ENCODE measurements at places on chromosomes 2 and 18. TPM values are rescaled to one million over a fixed set of nuclear protein-coding genes. Genes with fewer than 3 reads are reported as not detected.

DNA sequence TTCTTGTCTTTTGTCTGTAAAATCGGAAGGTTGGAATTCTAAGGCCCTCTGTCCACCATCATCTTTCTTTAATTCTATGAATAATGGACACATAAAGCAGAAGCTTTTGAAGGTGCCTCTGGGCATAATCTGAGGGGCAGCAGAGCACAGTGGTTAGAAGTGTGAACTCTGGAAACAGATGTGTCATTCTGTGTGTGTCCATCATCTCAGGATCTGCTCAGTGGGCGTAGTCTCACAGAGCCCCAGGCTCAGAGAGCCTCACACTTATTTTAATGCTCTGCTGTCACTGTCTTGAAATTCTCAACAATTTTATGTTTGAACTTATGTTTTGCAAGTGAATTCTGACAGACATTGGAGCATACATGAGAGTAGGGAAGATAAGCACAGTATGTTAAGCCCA is 31.0 kb upstream of the CCDC93 start:
- no peak for DNase-seq

The DPP10 gene
- not detected for total RNA-seq

The MMADHC gene
- 131 TPM for total RNA-seq

DNA sequence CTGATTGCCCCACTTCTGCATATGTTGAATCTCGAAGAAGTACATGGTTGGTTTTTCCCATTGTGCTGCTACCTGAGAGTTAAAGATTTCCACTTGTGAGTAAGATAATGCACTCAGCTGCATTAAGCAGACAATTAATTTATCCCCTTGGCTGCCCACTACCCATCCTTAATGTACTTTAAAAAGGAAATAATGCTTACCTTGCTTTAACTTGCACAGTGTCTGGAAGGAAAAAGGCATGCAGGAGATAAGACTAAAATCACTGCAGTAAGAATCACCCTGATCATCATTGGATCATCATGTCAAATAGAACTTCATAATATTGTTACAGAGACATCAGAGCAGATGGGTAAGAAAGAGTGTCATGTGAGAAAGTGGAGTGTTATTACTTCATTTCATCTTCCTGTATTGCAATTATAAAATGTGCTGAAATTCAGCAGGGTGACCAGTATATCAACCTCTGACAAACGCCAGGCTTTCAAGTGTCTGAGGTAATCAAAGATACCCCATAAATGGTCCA is 207.3 kb upstream of the PIK3C3 start:
- DNase-seq = no peak

GRCh38 chr2:168155046-168155445 is 92.3 kb downstream of the STK39 start:
- DNase-seq = no peak

- no peak for DNase-seq
Measured at GRCh38 chr2:1650085-1650872, 94.0 kb downstream of the PXDN start.

GRCh38 chr2:174888146-174888545 is 117.0 kb downstream of the CHN1 start:
- DNase-seq = no peak

GRCh38 chr2:241481687-241482086 is 26.7 kb downstream of the STK25 start:
- no peak for DNase-seq

- DNase-seq = peak; percentile 82
Measured at GRCh38 chr2:100242891-100243619, 79.2 kb downstream of the LONRF2 start.

GRCh38 chr18:51425475-51425874 is 228.0 kb upstream of the MEX3C start:
- DNase-seq = no peak

GRCh38 chr2:159895258-159896065 is 97.5 kb upstream of the CD302 start:
- no peak for DNase-seq

The BOLL gene
- not detected for total RNA-seq

DNA sequence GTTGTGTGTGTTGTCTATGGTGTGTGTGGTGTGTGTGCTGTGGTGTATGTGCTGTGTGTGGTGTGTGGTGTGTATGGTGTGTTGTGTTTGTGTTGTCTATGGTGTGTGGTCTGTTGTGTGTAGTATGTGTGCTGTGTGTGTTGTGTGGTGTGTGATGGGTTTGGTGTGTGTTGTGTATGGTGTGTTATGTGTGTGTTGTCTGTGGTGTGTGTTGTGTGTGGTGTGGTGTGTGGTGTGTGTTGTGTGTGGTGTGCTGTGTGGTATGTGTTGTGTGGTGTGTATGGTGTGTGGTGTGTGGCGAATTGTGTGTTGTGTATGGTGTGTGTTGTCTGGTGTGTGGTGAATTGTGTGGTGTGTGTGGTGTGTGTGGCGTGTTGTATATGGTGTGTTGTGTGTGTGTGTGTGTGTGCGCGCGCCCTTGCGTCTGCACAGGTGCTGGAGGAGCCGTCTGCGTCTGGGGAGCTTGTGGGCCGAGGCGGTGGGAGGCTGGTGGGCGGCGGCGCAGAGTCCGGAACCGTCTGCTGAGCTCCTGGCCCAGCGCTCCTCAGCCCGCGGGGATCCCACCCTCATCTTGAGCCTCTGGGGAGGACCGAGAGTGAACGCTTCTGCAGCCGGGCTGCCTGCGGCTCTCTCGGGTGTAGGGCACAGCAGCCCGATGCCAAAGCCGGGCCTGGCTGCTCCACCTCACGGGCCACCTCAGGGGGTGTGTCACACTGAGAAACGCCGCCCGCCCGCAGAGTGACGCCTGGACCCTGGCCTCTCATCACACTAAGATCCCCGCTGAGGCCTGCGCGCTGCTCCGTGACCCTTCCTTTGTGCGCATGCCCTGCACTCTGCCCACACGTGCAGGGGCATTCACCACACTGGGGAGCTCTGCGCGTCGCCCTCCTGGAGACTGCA is 8.8 kb upstream of the ADI1 start:
- no peak for DNase-seq

GRCh38 chr2:170827841-170828532 is 11.3 kb downstream of the GAD1 start:
- no peak for DNase-seq

DNA sequence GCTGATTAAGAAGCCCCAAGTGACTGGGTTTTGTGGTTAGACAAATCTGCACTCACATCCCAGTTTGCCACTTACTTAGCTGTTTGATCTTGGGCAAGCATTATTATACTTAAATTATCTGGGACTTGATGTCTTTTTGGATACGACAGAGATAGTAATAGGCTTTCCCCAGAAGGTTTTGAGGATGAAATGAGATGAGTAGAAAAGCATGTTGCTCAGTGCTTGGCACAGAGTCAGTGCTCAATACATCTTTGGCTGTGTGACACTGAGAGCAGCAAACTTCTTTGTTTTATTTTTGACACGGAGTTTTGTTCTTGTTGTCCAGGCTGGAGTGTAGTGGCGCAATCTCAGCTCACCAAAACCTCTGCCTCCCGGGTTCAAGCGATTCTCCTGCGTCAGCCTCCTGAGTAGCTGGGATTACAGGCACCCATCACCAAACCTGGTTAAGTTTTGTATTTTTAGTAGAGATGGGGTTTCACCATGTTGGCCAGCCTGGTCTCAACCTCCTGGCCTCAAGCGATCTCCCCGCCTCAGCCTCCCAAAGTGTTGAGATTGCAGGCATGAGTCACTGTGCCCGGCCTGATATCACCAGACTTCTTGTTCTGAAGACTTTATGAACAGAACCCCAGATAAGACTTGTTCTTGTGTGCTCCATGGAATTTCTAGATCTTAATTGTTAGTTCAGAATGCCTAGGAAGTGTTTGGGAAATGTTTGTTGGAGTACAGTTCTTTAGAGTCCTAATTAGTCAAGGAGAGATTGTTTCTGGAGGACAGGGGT is 521.2 kb downstream of the SLC4A3 start:
- DNase-seq = no peak
